ENCODE measurements at places on chromosomes 4 and X.

GRCh38 chr4:186032259-186032658 lies 36.7 kb upstream of the TLR3 start:
- no peak for DNase-seq

DNA sequence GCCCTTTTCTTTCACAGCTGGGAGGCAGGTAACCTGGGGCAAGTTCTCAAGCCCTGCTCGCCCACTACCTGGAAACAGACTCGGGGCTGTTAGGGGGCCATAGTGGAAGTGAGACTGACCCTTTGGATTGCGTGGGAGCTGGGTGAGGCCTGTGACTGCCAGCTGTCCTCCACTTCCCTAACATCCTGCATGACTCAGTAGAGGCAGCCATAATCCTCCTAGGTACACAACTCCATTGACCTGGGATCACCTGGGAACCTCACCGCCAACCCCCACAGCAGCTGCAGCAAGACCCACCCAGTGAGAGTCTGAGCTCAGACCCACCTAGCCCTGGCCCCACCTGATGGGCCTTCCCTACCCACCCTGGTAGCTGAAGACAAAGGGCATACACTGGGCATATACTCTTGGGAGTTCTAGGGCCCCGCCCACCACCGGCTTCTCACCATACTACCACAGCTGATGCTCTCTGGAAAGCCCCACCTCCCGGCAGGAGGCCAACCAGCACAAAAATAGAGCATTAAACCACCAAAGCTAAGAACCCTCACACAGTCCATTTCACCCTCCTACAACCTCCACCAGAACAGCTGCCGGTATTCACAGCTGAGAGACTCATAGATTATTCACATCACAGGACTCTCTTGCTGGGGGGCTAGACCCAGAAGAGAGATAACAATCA lies 61.1 kb upstream of the DCTD start:
- no peak for DNase-seq

DNA sequence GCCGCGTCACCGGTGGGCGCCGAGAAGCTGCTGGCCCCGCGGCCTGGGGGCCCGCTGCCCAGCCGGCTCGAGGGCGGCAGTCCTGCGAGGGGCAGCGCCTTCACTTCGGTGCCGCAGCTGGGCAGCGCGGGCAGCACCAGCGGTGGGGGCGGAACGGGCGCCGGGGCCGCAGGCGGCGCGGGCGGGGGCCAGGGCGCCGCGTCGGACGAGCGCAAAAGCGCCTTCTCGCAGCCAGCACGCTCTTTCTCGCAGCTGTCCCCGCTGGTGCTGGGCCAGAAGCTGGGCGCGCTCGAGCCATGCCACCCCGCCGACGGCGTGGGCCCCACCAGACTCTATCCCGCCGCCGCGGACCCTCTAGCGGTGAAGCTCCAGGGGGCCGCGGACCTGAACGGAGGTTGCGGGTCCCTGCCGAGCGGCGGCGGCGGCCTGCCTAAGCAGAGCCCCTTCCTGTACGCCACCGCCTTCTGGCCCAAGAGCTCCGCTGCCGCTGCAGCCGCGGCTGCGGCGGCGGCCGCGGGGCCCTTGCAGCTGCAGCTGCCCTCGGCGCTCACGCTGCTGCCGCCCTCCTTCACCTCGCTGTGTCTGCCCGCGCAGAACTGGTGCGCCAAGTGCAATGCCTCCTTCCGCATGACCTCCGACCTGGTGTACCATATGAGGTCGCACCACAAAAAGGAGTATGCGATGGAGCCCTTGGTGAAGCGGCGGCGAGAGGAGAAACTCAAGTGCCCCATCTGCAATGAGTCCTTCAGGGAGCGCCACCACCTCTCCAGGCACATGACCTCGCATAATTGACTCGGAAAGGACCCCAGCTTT lies 5.6 kb downstream of the PRDM8 start:
- DNase-seq: no peak

- no peak for DNase-seq
Measured at GRCh38 chr4:119471259-119471658, 149.3 kb upstream of the FABP2 start.

- DNase-seq: no peak
Measured at GRCh38 chr4:25370242-25370641, 6.8 kb upstream of the ANAPC4 start.

DNA sequence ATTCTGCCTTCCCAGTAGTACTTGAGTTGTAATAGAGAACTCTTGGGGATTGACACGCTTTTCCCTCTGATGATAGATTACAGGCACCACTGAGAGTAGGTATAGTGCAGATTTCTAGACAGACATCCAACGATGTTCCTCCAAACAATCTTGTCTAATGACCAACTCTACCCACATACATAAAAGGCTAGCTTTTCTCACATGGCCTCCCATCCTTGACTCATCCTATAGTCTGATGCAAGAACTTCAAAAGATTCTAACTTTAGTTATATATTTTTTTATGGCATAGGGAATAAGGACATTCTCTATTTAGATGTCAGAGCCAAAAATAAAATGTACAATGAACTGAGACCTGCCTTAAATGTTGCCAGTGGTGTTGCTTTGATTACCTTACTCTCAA lies 60.9 kb downstream of the GLRA2 start:
- DNase-seq: no peak

DNA sequence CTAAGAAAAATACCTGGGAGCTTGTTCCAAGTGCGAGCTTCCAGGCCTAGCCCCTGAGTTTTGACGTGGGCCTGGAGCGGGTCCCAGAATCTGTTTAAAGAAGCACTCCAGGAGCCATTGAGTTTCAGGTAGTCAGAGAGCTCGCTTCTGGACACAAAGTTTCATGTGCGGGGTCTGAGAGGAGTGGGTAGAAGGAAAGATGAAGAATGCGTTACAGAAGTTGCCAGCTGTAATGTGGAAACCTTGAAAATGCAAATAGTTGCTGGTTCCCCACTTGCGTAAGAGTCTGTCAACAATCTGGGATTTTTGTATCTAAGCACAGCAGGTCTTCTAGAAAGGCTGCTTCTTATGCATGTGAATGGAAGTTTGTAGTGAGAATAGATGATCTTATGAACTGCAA lies 77.5 kb upstream of the CLCN4 start:
- no peak for DNase-seq

Measured in liver (tissue), 10 donors.